Activated T-helper 1 cell treated with anti-CD3 and anti-CD28 coated beads, Interleukin-2, amount 50 U/mL, for 16 hours (primary cell): ENCODE measurements at places on chromosomes 6 and 20.

DNA sequence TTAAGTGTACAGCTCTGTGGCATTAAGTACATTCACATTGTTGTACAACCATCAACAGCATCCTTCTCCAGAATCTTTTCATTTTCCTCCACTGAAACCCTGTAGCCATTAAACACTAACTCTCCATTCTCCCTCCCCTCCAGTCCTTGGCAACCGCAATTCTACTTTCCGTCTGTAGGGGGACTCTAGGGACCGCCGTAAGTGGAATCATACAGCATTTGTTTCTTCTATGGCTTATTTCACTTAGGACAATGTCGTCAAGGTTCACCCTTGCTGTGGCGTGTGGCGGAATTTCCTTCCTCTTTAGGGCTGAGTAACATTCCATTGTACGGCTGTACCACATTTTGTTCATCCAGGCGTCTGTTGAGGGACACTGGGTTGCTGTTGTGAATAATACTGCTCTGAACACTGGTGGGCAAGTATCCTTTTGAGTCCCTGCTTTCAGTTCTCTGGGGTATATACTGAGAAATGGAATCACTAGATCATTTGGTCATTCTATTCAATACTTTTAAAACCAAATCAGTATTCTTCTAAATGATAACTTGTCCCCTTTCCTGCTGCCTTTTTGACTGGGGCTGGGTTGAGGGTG is 50.7 kb downstream of the PPP1R3G start:
- DNase-seq = peak; percentile 8

DNA sequence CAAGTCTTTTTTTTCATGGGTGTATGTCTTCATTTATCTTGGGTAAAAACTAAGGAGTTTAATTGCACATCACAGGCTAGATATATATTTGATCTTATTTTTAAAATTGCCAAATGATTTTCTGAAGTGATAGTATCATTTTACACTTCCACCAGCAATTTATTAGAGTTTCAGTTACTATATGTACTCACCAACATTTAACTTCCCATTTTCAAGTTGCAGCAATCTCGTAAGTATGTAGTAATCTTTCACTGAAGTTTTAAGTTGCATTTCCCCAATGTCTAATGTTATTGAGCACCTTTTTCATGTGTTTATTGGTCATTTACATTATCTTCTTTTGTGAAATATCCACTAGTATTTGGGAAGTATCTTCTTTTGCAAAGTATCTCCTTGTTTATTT is 277.4 kb upstream of the CNR1 start:
- no peak for DNase-seq

DNA sequence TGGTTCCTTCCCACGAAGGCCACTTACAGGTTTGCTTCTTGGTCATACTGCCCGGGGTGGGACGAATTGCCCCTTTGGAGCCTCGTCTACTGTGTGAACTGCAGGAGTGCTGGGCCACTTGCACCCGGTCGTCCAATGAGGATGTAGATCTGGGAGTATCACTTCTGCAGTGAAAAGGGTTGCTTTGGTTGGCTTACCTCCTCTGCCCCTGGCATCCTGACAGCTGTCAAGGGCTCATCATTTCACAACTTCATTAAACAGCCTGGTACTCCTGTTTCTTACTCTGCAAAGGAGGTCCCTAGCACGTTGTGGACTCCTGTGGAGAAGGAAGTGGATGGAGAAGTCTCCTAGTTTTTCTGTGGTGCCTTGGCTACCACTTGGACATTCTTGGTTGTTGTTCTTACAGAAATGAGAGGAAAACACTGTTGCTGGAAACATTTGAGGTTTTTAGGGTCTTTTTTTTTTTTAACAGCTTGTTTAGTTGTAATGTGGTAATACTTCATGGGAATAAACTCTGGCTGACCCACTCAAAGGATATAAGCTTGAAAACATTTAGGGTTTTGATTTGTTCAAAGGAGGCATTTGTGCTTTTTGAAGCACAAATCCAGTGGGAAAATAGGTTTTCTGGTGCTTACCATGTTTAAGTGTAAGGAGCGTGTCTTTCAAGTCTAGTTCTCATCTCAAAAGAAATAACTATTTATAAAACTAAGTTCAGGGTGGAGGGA is 60.7 kb downstream of the AKAP12 start:
- DNase-seq = no peak

DNA sequence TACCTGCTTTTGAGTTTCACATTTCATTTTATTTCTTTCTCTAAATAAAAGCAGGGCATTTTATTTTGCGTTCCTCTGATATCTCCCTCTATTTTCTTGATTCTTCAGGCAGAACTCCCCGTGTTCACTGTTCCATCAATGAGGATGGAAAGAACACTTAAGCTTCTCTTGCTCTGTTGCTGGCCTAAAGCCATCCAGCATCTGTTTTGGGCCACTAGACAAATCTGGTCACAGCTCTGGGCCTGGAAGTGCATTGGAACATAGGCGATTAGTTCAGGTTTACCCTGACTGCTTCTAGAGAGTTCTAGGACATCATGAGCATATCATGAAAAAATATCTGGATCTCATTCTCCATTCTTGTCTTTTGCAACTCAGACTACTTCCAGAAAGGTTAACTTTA is 611.2 kb downstream of the UTRN start:
- no peak for DNase-seq

DNA sequence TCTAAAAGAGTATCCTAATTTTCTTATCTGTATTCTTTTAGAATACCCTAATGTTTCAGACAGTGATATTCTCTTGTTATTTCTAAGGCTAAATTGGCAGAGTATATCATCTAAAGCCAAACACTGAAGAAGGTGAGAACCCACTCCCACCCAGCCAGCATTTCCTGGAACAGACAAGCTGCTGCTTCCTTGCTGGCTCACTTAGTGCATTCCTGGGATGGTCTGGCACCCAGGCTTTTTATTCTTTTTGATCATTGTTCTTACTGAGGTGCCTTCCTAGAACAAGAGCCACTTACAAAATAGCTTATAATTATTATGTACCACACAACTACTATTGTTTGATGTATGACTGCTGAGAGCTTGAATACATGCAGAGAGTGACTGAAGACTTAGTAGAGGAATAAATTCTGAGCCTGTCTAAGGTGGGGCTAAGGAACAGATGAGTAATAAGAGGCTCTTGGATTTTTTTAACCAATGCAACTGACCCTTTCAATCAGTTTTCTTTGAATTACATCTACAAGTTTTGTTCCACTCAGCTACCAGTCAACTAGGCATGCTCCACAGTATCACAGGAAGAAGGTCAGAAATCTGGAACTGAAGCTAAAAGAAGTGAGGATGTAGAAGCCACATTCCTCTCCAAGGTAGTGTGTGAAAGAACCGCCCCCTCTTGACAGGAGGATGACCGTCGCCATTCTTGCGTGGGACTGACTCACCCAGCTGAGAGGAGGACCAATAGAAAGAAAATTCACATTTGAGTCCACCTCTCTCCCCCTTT is 30.1 kb downstream of the PRPH2 start:
- no peak for DNase-seq

DNA sequence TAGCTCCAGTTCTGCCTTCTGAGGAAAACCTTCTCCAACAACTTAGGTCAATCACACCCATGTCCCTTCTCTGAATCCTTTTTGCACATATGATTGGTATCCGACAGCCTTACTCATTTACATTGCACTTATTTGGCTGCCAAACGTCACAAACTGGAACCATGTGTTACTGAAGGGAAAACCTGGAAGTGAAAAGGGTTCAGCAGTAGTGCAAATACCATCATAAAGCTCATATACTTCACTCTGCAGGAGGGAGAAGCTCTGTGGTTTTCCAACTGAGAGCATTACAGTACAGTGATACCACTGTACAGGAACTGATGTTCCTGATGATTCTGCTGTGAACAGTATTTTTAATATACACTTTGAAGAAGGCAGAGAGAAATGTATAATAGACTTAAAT is 87.8 kb downstream of the SLC16A10 start:
- no peak for DNase-seq

GRCh38 chr6:138105880-138106664 is 1.1 kb downstream of the PERP start:
- no peak for DNase-seq

GRCh38 chr20:61886721-61887595 is 178.7 kb downstream of the TAF4 start:
- DNase-seq = no peak

- DNase-seq = no peak
These were observed 1226.1 kb downstream of the GRIK2 start for GRCh38 chr6:102619585-102619984.

- no peak for DNase-seq
These were observed 4.5 kb downstream of the LRRC1 start for GRCh38 chr6:53799340-53799739.

GRCh38 chr6:70411542-70412251 is 1.6 kb upstream of the FAM135A start:
- DNase-seq = no peak

GRCh38 chr6:28657769-28658465 is 132.2 kb downstream of the GPX5 start:
- peak; percentile 15 for DNase-seq

DNA sequence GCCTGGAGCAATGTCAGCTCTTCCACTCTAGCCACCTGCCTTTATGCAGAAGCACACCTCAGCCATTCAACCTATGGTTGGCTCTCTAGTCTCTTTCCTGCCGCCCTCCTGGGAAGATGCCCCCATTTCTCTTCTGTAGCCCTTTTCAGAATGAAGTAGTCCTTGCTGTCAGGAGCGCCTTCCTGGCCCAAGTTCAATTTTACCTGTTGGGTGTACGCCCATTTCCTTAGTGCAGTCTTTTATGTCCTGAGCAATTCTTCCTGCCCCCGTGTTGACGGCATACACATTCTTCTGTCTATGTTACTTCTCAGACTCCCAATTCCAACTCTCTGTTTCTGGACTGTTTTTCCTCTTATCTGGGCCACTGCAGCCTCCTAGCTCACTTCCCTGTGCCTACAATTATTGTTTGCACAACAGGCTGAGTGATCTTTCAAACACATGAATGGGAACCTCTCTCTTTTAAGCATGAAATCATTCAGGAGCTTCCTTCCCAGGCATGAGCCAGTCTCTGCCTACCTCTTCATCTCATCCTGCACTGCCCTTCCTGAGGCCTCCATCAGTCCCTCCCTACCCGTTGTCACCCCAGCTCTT is 389.2 kb downstream of the CD83 start:
- DNase-seq = no peak

GRCh38 chr20:17611540-17612286 is 41.8 kb downstream of the DSTN start:
- no peak for DNase-seq

GRCh38 chr6:4611429-4612129 is 164.6 kb upstream of the CDYL start:
- no peak for DNase-seq

GRCh38 chr6:37985355-37985754 is 165.8 kb downstream of the ZFAND3 start:
- DNase-seq = no peak

GRCh38 chr6:161056451-161056850 is 64.9 kb downstream of the MAP3K4 start:
- DNase-seq = no peak

DNA sequence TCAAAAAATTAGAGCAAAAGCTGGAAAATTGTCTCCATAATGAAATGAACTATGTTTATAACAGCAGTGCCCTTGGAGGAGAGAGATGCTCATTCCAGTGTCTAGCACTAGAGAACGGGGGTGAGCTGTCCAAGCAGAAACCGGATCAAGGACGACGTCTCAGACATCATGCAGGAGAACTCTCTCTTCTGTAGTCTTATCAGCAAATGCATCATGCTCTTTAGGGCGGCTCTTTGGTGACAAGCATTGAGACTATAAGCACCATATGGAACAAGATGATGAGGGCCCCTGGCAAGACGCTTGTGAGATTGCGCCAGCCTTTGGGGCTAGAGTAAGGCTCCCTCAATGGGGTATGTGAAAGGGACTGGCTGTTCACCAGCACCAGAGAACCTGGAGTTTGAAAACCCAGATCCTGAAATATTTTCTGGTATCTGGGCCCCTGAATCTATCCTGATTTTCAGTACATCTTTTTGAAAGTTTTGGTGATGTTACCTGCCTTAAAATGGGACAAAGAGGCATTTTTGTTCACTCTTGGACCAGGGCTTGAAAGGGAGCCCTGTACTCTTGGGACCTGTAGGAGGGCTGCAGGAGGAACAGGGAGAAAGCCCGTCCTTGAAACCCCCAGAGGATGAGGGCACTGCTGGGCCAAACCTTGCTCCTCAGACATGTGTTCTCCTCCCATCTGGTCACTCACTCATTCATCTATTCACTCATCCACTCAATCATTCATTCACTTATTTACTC is 127.6 kb downstream of the TTLL2 start:
- DNase-seq = no peak

- no peak for DNase-seq
These were observed 32.0 kb downstream of the SPATA2 start for GRCh38 chr20:49883246-49883802.

DNA sequence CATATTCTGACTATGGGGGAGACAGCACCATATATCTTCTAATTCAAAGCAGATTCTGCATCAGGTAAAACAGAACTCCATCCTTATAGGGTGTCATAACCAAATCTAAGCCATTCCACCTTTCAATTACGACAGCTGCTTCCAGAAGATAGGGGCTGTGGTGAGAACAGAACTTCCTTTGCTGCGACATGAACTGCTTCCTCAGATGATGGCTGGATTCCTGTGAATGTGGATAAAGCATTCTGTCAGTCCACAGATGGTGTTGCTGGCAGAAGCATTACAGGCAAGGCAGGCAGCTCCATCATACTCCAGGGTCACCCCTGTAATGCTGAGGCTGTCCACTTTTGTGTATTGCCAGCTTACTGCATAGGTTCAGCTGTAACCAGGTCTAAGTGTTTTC is 172.1 kb upstream of the PROKR2 start:
- DNase-seq = no peak

DNA sequence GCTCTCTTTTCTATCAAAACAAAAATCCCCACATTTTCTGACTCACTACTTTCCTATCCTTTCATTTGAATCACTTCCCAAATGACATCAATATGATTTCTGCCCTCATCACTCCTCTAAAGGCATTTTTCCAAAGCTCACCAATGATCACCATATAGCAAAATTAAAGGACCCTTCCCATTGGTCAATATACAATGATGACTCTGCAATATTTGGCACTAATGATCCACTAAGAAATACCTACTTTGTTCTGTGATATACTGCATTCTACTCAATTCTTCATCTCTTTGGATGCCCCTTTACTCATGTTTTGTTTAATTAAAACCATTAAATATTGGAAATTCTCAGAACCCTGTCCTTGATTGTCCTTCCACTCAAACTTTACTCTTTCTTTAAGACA is 200.3 kb upstream of the PTCHD4 start:
- no peak for DNase-seq

DNA sequence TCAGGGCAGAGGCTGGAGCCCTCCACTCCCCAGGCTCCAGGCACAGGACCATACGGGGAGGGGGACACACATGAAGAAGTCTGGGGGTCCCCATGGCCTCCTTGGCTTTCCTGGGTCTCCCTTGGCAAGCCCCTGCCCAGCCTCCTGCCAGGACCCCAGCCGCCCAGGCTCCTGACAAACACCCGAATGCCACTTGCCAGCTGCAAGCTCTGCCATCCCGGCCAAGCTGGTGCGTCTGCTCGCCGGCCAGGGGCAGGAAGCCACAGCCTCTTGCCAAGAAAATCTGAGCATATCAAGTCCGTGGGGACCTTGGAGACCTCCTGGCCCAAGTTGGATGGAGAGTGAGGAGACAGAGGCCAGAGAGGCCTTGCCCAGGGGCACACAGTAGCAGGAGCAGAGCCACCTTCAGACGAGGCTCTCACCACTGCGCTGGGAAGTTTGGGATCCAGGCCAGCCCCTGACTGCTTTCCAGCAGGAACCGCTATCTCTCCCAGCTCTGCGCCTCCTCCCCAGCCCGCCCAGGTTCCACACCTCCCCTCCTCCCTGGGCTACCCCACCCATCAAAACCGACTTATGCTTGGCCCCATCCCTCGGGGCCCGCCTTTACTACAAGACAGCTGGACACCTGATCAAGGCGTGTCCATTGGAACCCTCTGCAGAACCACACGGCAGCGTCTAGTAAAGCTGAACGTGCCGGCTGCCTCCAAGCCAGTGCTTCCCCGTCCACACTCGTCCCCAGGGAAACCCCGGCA is 80.2 kb downstream of the GRM4 start:
- DNase-seq = no peak
